Hematopoietic multipotent progenitor cell treated with erythropoietin and hydrocortisone succinate and interleukin-3 and kit ligand, for 6 days (in vitro differentiated cells): ENCODE measurements at places on chromosomes 5 and 9.

GRCh38 chr9:36677611-36678010 lies 104.9 kb downstream of the MELK start:
- no peak for DNase-seq

DNA sequence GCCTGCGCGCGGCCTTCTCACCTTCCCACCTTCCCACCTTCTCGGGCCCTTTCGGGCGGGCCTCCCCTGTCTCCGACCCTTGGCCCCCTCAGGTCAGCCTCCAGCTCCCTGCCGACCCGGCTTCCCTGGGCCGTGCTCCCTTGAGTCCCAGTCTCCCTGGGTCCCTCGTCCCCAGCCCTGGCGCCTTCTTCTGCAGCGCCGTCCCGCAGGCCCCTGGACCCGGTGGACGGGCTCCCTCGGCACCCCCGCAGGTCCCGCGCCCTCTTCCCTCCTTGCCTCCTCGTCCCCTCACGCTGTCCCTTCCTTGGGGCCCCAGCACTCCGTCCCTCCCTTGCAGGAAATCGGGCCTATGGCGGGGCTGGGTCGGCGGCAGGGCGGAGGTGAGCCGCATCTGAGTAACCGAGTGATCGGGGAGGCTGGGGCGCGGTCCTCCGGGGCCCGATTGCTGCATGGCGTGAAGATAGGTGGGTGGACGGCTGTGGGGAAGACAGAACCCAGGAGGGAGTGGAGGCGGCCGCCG lies 7.6 kb downstream of the ARPC5L start:
- peak; percentile 51 for DNase-seq

DNA sequence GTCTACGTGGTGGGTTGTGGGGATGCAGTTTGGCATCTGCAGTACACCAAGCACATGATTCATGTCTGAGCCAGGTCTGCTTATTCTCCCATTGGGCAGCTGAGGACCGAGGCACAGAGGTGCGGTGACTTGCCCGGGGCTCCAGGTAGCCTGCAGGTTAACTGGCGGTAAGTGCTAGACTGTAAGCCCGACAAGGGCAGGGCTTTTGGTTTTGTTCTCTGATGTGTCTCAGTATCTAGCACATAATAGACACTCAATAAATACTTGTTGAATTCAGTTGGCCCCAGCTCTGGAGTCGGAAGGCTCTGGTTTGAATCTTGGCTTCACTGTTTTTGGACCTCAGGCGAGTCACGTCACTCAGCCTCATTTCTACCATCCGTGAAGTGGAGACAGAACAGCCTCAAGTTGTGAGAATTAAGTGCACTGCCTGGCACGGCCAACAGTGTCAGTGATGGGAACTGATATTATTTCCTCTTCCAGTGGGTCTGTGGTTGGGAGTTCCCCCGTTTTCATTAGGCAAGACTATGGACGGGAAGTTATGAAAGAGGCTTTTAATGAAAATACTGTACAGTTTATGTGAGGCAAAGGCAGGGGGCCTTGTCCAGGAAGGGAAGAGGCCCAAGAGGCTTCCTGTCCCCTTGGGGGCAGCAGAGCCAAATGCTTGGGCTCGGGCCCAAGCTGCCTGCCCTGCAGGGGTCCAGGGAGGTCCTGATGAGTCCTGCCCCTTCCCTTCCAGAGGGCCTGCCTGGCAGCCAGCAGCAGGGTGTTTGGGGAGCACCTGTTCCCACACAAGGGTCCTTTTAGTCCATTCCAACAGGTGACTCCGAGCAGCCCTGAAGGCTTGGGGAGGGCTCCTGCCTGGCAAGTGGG lies 3.3 kb downstream of the PRELID1 start:
- peak; percentile 71 for DNase-seq

DNA sequence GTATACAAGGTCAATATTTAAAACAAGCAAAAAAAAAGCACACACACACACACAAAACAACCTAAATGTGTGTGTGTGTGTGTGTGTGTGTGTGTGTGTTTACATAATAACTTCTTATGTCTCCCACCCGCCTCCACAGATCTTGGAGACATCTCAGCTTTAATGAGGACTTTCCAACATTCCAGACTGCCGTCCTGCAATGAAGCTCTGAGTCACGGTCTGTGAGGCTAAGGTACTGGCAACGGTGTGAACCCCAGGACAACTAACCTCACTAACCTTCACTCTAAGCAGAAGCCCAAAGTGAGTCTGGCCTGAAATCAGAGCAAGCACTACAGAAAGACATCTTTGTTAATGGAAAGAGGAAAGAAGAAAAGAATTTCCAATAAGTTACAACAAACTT lies 22.3 kb downstream of the ZNF474 start:
- DNase-seq = no peak

GRCh38 chr5:36423578-36424307 lies 122.0 kb upstream of the RANBP3L start:
- DNase-seq = no peak

DNA sequence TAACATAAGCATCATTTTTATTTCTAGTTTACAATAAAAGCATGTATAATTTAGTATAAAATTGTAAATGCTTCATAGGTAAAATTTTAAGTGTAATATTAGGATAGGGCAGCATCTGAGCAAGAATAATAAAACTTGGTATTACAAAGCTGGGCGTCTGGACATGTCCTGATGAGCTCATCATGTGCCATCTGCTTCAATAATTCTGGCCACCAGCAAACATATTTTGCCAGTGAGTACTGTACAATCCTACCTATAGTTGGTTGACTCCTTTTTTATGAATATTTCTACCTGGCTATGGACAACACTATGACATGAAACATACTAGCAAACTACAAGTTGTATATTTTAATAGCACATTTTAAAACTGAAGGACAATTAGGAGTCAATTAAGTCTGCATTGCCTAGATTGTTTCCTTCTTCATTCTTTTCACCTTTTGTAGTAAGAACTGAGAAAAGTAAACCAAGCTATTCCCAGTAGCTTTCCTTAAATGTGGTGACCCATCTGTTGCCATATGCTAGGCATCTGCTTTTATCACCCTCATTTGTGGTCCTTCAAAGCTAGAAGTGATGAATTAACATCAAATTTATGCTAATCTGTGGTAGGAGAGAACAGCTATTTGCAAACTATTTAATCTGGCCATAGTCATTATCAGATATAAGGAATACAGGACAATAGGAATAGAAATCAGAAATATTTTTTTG lies 23.4 kb downstream of the LURAP1L start:
- DNase-seq = no peak

- DNase-seq = no peak
Observed at GRCh38 chr9:8262625-8263622, 463.3 kb upstream of the DMAC1 start.

DNA sequence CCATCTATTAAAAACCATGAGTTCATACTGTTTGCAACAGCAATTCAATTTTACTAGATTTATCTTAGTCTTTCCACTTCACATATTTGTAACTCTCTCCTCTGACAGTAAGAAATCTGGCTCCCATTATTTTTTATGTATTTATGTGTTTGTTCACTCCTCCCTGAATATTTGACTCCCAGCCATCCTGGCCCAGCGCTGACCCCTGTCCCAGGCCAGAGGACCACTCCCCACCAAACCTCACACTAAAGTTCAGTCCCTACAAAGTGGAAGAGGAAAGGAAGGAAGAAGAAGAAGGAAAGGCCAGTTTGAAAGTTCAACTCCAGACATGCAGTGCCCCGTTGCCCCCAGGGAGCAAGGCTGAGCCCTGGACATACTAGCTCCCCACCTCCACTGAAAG lies 271.8 kb downstream of the ADAMTSL1 start:
- no peak for DNase-seq

- DNase-seq = no peak
Observed at GRCh38 chr5:756865-757345, 27.6 kb downstream of the ZDHHC11B start.

DNA sequence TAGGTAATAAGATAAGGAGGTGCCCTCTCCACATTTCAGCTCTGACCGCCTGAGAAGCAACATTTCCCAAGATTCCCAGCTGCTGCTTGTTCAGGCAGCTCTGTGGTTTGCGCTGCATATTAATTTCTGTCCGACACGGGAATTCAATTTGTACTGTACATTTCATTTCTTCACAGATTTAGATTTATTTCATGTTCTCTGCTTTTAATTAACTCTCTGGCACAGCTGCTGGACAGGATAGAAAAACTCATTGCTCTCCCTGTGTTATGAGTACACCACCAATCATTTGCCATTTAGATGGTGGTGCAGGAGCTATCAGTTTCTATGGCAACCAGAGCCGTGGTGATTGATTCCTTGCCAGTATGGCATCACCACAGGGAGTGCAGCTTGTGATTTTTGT lies 558.5 kb downstream of the DMRTA1 start:
- DNase-seq = no peak

DNA sequence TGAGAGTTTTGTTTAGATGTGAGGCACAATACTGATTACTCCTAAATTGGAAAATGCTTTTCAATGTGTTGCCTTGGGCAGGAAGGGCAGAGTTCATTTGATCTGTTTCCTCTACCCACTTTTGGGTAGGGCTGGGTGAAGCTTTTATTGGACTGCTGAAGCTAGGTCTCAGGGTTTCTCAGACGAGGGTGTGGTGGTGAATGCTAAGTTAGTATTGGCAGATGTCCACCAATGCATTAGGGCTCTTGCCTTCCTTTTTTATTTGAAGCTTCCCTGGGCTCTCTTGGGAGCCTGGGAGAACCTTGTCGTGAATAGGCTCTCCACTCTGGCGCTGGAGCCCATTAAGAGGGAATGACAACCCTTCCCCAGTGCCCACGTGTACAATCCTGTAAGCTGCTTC lies 23.1 kb downstream of the SPTAN1 start:
- peak; percentile 15 for DNase-seq

GRCh38 chr5:643351-643801 lies 31.2 kb downstream of the CEP72 start:
- no peak for DNase-seq

- peak; percentile 54 for DNase-seq
Observed at GRCh38 chr5:35618304-35618636, 607 bp downstream of the SPEF2 start.

DNA sequence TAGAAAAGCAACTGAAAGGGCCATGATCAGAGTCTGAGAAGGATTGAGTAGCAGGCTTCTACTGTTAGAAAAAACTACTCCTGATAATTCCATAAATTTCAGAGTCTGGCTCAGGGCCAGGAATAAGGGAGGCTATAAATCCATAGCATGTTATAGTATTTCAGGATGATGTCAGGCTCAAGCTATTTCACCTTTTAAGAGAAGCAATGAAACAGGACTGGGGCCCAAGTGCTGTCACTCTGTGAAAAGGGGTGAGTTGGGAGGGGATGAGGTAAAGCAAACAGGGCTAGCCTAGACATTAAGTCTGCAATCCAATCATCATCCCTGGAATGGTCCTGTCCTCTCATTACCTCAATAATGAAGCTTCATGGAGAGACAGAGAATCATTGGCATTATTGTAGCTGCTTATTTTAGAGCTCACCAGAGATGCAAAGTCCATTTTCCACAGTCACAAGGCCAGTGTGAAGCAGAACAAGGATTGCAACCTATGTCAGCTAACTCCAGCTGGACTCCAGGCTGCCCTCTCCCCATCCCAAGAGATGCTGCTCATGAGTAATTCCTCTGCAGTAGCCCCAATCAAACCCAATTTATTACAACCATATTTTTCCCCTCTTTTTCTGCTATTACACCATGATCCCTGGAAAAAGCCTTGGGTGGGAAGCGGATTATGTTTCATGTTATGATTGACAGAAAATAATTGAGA lies 56.0 kb downstream of the PAPPA start:
- no peak for DNase-seq

GRCh38 chr5:1930501-1930879 lies 47.8 kb upstream of the IRX4 start:
- no peak for DNase-seq

- DNase-seq = no peak
Observed at GRCh38 chr5:125323613-125324012, 577.2 kb upstream of the ZNF608 start.

DNA sequence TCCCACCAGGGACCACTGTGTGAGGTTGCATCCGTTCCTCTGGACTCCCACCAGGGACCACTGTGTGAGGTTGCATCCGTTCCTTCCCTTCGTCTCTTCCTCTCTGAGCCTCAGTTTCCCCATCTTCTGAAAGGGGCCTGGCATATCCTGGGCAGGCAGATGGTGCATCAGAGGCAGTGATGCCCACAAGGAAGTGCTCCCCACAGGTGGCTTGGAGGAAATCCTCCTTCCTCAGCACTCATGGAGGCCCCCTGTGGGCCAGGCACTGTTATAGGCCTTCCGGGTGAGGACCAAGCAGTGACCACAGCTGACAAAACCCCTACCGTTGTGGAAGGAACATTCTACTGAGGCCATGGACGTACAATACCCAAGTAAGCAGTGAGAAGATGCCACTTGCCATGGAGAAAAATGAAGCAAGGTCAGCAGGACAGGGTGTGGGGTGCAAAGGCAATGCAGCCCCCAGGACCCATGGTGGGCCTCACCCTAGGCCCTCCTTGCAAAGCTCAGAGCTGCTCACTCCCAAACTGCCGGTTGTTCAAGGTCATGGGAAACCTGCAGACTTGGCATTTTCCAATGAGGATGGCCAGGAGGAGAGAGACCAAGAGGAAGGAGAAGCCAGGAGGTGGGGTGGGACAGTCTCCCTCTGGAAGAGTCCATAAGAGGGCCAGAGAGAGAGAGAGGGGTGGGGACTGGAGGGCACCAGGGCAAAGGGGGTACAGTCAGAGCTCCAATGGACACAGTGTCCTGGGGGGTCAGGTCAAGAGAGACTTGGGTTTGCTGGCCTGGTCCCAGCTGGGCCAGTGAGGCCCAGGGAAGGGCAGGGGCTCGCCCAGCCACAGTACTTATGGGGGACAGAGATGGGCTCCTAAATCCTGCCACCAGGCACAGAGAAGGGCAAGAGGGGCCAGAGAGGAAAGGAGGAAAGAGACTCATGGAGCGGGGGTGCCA lies 51.1 kb downstream of the C9orf50 start:
- DNase-seq = peak; percentile 33

DNA sequence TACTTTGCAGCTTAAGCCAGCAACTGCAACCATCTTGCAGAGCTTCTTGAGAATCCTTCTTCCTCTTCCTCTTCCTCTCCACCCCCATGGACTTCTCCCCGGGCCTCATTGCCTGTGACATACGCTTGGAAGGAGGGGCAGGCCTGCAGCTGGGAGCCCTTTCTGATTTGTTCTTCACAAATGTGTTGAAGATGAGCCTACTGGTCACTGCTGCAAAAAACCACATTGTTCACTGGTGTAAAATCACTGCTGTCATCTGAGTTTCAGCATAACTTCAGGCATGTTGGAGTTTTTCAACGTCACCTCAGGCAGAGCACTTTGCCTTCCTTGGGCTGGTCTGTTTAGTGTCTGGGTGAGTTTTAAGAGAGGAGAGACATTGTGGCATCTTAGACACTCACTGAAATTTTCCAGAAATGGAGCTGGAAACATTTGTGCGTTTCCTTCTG lies 7.9 kb downstream of the TJP2 start:
- no peak for DNase-seq

DNA sequence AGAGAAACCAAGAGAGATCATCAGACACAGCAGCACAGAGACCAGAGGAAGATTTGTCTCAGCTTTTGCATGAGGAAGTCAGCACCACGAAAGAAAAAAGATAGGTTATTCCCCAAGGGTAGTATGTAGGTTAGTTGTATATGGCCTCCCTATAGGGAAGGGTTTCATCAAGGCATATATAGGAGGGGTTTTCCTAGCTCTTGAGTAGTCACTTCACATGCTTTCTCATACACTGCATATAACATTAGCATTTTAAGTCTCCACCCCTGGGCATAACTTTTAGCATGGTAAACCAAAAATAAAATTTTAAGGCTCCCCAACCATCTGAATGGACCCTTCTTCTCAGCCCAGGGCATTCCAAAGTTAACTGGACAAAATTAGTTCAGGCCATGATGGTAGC lies 1571.6 kb upstream of the ACO1 start:
- DNase-seq = no peak

- DNase-seq = no peak
Observed at GRCh38 chr5:170638051-170638450, 134.2 kb downstream of the KCNIP1 start.
